ENCODE measurements at places on chromosomes 5 and 9.

DNA sequence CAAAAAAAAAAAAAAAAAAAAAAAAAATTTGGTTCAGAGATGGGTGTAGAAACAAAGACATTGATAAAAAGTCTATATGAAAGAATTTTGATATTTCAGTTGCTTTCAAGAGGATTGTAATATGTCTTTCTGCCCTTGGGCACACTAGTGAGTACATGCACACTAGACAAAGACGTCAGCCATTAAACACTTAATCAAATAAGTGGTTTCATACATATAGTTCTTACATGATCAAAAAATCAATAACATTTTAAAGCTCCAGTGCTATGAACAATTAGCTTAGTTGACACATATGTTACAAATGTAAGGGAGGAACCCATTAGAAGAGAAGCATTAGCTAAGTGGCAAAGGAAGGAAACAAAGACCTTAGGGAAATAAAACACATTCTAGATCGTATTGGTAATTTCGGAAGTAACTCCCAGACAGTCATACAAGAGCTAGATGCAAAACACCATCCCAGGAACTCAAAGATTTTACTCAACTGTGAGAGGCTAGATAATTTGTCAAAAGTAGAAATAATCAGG lies 84.5 kb upstream of the MAN2A1 start:
- DNase-seq: no peak

DNA sequence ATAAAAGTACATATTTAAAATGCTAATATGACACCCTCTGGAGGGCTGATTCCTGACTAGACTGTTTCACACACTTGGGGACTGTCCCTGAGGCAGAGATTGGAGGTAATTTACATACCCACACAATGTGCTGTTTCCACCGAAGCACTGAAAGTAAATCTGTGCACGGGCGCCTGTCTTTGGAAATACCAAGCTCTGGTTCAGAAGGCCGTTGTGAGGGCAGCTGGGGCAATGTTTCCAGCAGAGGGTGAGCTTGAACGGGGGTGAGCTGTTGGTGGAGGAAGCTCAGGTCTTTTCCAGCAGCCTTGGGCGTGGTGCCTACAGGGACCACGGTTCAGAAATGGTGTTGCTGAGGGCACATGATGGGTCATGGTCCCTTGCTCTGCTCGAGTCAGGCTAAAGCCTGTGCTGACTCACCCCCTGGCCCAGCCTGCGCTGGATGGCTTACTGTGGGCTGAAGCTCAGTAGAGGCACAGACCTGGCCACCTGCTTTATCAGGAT lies 25.8 kb upstream of the HMCN2 start:
- DNase-seq: peak; percentile 26

DNA sequence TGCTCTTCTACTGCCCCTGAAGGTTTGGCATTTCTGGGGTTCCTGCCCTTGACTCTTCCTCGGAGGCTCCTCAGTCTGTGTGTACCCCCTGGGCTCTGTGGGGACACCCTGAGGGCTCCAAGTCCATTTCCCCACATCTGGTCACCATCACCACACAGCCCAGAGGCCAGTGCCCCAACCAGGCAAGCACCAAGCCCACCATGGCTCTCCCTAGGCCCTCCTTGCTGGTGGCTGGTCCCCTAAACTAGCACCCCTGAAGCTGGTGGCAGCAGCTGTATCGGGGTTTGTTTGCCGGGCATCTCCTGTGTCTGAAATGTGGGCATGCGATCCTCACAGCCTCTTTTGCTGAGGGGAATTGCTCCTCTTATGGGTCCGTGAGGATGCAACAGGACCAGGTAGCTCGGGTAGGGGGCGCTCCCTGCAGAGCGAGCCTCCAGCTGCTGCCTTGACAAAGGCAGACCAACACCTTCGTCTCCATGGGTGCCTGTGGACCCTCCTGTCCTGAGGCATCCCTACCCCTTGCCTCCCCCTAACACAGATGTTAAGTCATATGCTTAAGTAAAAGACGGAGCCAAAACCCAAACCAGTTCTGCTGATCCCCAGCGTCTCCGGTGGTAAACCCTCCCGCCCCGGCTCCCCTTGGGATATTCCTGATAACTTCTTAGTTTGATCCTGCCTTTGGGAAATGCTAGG lies 138.9 kb upstream of the IRX4 start:
- DNase-seq: no peak

DNA sequence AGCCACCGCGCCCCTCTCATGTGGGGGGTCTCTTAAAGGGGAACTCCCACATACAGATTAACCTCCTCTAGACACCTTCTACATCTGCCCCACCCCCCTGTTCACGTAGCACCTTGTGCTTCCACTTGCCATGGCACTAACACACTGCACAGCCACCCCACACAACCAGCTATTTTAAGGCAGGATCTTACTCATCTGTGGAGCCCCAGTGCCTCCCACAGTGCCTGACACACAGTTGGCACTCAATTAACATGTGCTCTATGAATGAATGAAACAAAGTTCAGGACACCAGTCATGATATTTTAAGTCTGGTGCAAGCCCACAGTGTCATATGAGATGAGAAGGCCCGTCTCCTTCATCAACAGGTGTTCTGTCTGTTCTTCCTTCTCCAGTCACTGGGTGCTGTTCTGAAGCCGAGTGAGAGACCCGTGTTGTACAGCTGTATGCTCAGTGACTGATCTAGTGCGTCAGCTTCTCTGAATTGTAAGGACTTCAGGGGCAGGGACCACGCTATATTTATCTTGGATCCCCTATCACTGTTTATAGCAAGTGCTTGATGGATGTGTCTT lies 149.1 kb downstream of the TLE1 start:
- no peak for DNase-seq

DNA sequence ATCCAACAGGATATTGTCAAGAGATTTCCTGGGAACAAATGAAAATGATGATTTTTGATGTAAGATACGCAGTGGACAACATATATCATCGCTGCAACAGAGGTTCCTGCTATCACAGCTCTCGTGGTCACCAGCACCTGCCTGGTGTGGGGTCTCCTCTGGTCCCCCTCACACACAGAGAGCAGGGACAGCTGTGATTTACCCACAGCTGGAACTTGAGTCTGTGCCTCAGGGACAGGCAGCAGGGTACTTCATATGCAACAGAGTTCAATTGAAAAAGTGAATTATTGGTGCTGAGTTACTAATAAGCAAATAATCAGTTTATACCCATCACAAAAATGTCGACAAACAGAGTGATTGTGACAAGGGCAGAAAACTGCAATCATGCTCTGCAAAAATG lies 93.4 kb downstream of the LMX1B start:
- no peak for DNase-seq

GRCh38 chr5:118611332-118611945 lies 376.9 kb downstream of the DTWD2 start:
- no peak for DNase-seq

GRCh38 chr5:160506006-160507004 lies 84.7 kb downstream of the PTTG1 start:
- peak; percentile 52 for DNase-seq

DNA sequence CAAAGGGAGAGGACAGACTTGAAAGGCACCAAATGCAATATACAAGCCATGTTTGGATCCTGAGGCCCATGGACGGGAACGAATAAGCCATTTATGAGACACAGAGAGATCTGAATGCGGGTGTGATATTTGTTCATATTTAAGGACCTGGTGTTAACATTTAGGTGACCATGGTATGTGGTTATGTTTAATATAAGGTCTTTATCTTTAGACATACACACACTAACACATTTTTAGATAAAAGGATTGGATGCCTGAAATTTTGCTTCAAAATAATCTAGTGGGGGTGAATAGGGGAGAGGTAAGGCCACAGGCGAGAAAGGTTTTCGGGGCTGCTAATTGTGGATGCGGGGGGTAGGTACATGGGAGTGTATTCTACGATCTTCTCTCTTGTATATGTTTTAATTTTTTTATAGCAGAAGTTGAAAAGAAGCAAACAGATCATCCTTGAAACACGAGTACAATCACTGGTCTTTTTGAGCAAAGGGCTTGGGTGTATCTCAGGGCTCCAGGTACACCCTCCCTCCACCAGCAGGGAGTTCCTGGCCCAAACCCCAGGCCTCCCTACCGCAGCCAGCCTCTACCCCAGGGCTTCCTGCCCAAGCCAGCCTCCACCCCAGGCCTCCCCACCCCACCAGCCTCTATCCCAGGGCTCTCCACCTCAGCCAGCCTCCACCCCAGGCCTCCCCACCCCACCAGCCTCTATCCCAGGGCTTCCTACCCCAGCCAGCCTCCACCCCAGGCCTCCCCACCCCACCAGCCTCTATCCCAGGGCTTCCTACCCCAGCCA lies 12.2 kb downstream of the AKNA start:
- no peak for DNase-seq

GRCh38 chr5:59756373-59757035 lies 137.0 kb downstream of the PDE4D start:
- no peak for DNase-seq

DNA sequence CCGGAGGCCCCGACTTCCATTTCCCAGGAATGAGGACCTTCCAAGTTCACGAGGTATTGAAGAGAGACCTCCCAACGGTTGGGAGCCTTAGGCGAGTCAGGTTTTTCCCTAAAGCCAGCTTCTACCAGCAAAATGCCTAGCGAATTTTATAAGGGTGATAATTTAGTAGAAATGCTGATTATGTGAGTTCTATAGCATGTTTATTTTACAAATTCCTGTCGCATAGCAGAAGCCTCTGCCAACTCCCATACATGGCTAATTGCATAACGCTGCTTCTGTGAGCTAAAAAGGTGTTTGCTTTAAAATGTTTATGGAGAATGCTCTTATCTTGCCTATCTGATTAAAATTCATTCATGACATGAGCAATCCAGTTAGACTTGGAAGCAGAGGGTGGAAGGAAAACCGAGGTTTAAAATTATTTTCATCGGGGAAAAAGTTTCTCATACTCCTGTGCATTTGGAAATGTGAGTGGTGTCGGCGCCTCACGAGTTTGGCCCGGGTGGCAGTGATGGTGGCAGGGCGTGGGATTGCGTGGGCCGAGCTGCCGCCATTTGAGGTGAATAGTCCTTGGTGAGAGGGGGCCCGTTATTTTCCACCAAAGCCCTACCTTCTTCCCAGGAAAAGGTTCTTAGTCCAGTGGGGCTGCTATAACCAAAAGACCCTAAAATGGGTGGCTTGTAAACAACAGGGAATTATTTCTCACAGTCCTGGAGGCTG lies 104.4 kb upstream of the FCN2 start:
- no peak for DNase-seq

- no peak for DNase-seq
Measured at GRCh38 chr9:133377721-133378216, 1.6 kb downstream of the STKLD1 start.

GRCh38 chr9:125254231-125254630 lies 7.4 kb upstream of the GAPVD1 start:
- DNase-seq: no peak

DNA sequence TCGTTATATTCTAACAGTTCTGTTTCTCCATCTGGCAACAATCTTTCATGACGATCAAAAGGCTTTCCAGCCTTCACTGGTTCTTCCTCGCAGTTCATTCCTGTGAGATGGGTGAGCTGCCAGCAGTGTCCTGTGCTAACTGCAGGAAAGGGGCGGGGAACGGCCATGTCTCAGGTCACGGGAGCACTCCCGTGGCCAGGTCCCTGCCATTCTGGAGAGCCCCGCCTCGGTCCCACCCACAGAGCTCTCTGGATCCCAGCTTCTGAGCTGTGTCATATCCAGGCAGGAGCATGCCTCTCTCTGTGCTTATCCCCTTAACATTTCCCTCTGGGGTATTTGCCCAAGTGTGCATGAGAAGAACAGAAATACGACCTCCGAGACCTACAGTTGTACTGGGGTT lies 297.8 kb upstream of the IRX2 start:
- no peak for DNase-seq

DNA sequence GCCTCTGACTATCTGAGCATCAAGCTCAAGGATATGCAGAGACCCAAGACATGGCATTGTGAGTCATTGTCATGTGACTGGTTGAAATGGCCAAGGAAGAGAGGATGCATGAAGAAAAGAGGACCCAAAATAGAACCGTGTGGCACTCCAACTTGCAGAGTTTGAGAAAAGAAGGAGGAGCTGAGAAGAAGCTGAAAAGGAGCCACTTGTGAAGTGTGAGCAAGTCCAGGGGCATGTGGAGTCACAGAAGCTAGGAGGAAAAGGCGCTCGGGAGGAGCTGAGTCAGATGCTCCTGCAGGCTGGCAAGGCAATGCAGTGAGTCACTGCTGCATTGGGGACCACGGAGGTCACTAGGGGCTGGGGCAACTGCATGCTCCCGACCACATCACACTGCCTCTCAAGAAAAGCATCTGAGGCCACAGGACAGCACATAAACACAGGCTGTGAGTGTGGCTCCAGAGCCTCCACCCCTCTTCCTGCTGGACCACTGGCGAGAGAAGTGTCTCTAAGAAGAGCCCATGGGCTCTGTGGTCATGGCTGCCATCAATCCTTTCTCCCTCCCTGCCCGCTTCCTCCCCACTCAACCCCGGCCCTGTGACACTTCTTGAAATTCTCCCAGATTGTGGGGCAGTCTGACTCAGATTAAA lies 197.6 kb downstream of the DRD1 start:
- DNase-seq: peak; percentile 13

- DNase-seq: no peak
Measured at GRCh38 chr9:126131066-126132010, 195.3 kb upstream of the MVB12B start.

GRCh38 chr5:155938051-155938450 lies 388.9 kb upstream of the SGCD start:
- DNase-seq: no peak

- DNase-seq: no peak
Measured at GRCh38 chr5:52523701-52524100, 264.0 kb upstream of the ITGA1 start.

GRCh38 chr9:137499858-137500661 lies 40.9 kb upstream of the NSMF start:
- DNase-seq: no peak

- no peak for DNase-seq
Measured at GRCh38 chr9:75869236-75869635, 21.2 kb upstream of the PCSK5 start.

DNA sequence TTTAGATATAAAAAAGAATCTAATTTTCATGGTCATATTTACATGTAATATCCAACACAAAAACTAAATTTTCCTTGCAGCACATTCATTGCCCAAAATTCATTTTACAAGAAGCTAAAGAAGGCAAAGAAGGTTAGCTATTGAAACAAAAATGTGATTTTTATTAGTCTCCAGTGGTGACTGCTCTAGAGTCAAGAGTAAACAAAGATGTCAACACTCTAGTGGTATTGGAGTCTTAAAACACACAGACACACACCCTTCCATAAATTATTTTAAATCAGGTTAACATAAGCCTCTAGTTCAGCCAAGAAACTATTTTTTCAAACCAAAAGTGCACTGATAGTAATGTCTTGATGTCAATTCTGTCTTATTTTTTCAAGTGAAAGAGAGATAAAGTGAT lies 329.2 kb downstream of the ZNF608 start:
- no peak for DNase-seq

DNA sequence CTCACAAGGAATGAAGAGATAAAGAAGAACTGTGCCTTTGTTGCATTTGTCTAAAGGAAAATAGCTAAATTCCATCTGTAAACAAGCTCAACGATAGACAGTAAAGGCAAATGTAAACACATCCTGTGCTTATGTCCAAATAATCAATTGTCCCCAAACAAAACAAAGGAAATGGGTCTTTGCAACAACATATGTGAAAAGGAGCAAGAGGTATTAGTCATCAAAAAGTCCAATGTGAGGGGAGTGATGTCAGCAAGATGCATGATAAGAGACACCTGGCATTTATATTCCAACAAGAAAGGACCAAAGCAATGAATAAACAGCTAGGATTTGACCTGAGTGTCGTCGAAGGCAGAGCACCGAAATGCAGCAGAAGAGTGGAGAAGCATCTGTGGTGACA lies 209.1 kb downstream of the ASTN2 start:
- DNase-seq: no peak

GRCh38 chr9:116797276-116797675 lies 110.2 kb downstream of the TRIM32 start:
- DNase-seq: no peak

GRCh38 chr9:133023117-133023890 lies 7.5 kb upstream of the GTF3C5 start:
- peak; percentile 44 for DNase-seq

Data from stimulated activated CD8-positive, alpha-beta memory T cell treated with anti-CD3 and anti-CD28 coated beads, Interleukin-2, amount 100 ng/mL, for 48 hours (primary cell).